ENCODE measurements at places on chromosomes 5 and 9.

DNA sequence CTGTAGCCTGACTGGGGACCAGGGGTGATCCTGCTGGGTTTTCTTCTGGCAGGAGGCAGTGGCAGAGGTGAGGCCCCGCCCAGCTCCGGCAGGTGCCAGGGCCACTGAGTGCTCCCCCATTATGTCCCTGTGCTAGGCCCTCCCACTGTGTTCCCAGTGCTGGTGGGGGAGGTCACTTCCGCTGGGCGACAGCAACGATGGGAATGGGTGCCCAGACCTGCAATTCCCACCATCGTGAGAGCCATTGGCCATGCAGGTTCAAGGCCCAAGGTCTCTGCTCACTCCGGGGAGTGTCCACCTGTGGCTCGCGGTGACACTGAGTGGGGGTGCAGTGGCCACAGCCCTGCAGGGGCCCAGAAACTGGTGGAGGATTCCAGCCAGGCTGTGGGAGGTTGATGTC, 98.6 kb downstream of the RXRA start:
- DNase-seq = no peak

- DNase-seq = no peak
Measured at GRCh38 chr5:111252799-111253545, 28.8 kb downstream of the CAMK4 start.

GRCh38 chr5:171416160-171417049, 3.0 kb upstream of the FGF18 start:
- DNase-seq = no peak

GRCh38 chr5:118882666-118883065, 105.7 kb downstream of the DTWD2 start:
- DNase-seq = no peak

GRCh38 chr9:133237035-133237731, 28.1 kb upstream of the OBP2B start:
- no peak for DNase-seq

DNA sequence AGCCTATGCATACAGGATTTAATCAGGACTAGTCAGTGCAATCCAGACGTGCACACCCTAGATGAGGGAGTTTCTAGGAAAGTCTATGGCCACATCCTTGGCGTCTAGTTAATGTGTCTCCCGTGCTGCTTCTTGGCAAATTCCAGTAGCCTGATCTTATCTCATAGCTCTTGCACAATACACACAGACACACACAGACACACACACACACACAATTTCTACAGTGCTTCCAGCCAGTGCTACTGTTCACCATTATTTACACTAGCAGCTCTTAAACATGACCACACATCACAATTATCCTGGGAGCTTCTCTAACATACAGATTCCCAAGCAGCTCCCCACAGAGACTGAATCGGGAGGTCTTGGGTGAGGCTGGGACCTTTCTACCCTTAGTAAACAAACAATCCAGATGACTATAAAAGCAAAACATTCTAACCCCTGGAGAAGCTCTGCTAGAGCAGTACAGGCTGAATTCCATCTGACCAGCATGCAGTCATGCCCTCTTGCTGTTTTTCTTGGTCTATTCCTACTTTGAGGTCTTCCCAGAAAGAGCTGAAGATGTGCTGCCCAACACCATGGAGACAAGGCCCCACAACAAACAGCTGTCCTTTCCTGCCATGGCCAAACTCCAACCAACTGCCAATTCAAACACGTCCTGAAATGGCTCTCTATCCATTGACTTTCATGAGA, 236.6 kb downstream of the DEPDC1B start:
- DNase-seq = peak; percentile 4

GRCh38 chr9:31612336-31613030, 772.0 kb upstream of the ACO1 start:
- no peak for DNase-seq

GRCh38 chr5:41346609-41347008, 133.3 kb upstream of the C6 start:
- DNase-seq = no peak

- no peak for DNase-seq
Measured at GRCh38 chr9:4805191-4805918, 12.6 kb downstream of the RCL1 start.

- DNase-seq = no peak
Measured at GRCh38 chr5:118220556-118221195, 767.7 kb downstream of the DTWD2 start.

GRCh38 chr9:89633404-89633803, 28.6 kb downstream of the GADD45G start:
- no peak for DNase-seq

GRCh38 chr9:78280982-78281668, 15.8 kb upstream of the PSAT1 start:
- no peak for DNase-seq

DNA sequence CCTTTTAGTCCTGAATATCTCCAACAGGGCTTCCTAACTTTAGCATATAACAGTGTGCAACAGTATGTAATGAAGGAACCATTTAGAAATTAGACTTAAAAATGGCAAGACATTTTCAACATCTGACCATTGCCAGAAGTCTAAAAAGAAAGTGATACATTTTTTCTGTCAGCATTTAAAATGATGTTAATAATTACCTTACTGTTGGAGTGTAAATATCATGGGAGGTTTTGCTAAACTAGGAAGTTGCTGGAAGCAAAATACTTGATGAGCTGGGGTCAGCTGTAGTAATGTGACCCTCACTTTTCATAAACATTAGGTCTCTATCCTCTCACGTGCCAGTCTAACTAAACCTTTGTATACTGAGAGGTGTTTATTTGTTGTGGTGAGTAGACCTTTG, 68.8 kb downstream of the NTRK2 start:
- DNase-seq = no peak

DNA sequence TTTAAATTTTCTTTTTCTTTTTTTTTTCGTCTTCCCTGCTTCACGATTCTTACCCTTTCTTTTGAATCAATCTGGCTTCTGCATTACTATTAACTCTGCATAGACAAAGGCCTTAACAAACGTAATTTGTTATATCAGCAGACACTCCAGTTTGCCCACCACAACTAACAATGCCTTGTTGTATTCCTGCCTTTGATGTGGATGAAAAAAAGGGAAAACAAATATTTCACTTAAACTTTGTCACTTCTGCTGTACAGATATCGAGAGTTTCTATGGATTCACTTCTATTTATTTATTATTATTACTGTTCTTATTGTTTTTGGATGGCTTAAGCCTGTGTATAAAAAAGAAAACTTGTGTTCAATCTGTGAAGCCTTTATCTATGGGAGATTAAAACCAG, 352.2 kb downstream of the NTRK2 start:
- DNase-seq = no peak

DNA sequence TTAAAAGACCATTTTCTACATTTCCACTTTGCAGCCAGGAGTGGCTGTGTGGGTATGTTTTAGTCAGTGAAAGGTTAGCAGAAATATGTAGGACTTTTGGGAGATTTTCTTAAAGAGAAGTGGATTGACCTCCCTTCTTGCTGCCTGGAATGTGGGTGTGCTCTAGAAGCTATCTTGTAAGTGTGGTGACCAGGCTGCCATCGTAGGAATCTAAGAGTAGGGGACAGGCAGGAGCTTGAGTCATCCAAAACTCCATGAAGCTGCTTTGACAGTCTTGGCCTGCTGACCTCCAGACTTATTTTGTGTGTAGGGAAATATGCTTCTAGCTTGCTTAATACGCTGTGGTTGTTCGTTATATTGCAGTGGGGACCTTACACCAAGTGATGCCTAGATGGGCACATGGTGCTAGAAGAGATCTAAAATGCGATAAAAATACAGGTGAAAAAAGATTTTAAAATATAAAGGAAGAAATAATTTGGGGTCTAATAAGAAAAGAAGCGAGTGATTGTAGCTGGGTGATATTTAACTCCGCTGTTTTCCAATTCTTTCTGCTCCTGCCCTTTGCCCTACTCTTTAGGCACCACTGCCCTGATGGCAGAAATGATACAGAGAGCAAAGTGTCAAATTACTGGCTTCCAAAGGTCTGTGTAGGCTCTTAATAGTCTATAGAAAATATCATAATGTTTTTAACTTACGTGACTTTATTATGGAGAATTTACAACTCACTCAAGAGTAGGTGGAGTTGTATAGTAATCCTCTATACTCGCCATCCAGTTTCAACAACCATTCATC, 298.2 kb upstream of the ZNF608 start:
- no peak for DNase-seq

- DNase-seq = no peak
Measured at GRCh38 chr5:176186107-176186506, 52.1 kb upstream of the SIMC1 start.

DNA sequence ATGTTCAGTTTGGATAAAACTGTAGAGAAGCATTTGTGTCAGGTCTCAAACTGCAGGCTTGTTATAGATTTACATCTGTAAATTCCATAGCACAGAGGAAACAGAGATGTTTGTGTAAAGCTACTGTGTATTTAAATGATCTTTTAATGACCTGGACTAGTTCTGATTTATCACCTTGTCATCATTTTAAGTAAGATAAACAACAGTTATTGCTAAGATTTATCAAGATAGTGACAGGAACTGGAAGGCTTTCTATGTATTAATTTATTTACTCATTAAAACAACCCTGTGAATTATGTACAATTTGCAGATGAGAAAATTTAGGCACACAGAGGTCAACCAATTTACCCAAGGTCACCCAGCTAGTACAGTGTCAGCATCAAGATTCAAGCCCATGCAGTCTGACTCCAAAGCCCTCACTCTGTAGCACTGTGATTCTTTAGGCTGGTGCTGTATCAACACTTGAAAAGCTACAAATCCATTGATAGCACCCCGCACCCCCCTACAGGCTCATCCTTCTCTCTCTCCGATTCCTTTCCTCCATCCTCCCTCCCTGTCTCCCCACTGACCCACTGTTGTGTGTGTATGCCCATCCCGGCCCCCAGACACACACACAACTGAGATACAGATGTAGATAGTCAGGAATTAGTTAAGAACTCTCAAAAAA, 184.5 kb downstream of the FBN2 start:
- no peak for DNase-seq

DNA sequence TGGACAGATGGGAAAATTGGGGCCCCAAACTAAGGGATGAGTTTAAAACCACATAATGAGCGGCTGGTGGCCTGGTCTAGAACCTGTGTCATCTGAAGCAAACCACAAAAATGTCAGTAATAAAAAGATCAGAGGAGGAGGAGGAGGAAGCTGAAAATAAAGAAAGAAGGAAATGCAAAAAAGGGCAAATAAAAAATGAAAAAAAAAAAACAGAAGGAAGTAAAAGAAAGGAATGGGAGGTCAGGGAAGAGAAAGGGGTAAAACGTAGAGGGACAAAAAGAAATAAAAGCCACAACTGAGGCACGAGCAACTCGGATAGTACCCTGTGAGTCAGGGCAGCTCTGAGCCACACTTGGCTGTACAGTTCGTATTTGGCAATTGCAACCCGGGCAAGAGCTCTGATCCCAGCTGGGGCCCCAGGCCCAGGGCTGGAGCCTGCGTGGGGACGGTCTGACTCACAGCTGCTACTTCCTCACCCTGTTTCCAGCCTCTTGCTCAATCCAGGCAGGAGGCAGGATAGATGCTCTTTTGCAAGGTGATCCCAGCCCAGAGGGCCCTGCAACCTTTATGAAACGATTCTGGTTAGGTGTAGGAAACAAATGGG, 137.9 kb upstream of the TRIM32 start:
- peak; percentile 69 for DNase-seq

DNA sequence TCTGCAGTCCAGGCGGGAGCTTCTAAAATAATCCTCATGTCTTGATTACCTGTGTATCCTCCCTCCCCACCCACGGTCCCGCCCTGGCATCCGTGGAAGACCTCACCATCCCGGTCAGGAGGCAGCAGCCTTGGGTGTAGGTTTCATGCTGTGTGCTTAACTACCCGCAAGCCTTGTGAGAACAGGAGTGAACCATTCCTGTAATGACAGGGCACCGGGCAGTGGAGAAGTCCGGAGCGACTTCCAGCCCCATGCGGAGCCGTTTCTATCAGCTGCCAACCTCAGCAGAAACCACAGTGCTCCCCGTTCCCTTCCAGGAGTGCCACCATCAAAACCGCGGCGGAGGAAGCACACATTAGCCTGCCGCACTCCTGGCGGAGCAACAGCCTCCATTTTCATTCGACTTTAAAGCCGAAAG, 123.5 kb upstream of the LMX1B start:
- no peak for DNase-seq

DNA sequence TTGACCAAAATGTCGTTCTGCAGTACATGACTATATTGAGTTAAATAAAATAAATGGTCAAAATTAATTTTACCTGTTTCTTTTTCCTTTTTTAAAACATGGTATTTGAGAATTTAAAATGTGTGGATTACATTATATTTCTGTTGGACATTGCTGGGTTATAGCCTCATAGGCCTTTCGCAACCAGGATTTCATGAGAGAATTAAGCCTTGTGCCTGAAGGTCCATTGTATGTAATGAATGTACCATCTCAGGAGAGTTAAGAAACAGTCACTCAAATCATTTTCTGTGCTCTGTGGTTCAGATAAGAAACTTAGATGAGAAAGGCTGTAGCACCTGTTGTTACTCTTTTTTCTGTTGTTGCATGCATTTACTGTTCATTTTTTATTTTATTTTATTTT, 103.5 kb downstream of the ANGPTL2 start:
- DNase-seq = no peak

DNA sequence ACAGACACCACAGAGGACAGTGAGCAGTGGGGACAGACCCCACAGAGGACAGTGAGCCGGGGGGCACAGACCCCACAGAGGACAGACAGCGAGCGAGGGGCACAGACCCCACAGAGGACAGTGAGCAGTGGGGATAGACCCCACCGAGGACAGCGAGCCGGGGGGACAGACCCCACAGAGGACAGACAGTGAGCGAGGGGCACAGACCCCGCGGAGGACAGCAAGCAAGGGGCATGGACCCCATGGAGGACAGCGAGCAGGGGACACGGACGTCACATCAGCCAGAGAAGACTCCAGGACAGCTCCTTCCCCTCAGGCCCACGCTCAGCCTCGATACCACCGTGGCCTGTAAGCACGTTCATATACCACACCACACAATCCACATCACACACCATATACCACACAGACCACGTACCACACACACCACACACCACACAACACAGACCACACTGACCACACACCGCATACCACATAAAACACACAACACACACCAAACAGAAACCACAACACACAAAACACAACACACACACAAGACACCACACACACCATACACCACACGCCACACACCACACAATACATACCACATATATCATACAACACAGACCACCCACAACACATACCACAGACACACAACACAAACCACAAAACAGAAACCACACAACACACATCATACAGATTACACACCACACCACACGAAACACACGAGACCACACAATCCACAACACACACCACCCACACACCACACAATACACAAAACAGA, 5.2 kb upstream of the ZDHHC11 start:
- DNase-seq = no peak

- DNase-seq = no peak
Measured at GRCh38 chr5:166324372-166324771, 1967.1 kb upstream of the WWC1 start.

- no peak for DNase-seq
Measured at GRCh38 chr9:96885424-96885823, 31.1 kb upstream of the ZNF782 start.

GRCh38 chr5:15388866-15389265, 111.1 kb upstream of the FBXL7 start:
- no peak for DNase-seq

GRCh38 chr9:132136151-132136780, 25.6 kb upstream of the NTNG2 start:
- DNase-seq = no peak

Data from KBM-7 (cell line).